ENCODE measurements at places on chromosomes 12 and 14. TPM values are rescaled to one million over a fixed set of nuclear protein-coding genes. Genes with fewer than 3 reads are reported as not detected.
A peak's percentile ranks its signal among the peaks of the same experiment; 100 is the strongest.

RNU4-1 gene
- total RNA-seq = under 0.01 TPM

TMEM30B gene
- total RNA-seq = 0.51 TPM

C14orf39 gene
- total RNA-seq = not detected

KRT72 gene
- not detected for total RNA-seq

ETNK1 gene
- total RNA-seq = 56.1 TPM

ARHGEF40 gene
- total RNA-seq = 24.7 TPM

- peak; percentile 65 for DNase-seq
Measured at GRCh38 chr12:91327889-91328288, 145.3 kb upstream of the DCN start.

GRCh38 chr12:95411466-95411865, 62.5 kb upstream of the METAP2 start:
- no peak for DNase-seq

DNA sequence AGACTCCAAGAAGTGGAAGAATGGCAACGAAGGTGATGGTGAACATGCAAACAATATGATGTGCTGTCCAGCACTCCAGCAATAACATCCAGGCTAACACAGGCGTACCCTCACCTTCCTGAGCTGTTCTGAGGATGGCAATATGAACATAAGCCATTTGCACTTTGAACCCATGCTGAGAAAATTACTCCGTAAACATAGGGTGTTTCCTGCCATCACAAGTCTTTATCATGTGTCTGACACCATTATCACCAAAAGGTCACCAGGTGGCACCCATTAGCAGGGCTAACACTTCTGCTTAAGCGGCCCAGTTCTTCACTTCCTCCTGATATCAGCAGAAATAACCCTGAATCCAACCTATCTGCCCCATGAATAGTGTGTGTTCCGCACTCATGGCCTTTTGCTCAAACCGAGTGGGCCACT, 482.8 kb downstream of the MED13L start:
- no peak for DNase-seq

DNA sequence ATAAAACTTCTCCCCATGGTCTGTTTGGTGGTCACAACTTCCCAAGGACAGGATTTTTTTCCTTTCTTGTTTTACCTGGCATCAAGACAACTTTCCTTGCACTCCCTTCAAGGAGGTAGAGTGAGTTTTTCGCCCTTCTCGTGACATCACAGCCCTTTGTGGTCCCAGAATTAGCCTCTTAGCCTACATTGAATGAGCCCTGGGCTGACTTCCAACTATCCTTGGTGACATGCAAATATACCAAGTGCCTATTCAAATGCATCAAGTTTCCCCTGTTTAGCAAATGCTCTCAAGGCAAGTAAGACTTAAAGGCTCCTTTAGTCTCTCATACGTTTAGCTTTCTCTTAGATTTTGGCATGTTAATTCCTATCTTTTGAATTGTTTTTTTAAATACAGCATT, 36.6 kb downstream of the TC2N start:
- DNase-seq = no peak

DNA sequence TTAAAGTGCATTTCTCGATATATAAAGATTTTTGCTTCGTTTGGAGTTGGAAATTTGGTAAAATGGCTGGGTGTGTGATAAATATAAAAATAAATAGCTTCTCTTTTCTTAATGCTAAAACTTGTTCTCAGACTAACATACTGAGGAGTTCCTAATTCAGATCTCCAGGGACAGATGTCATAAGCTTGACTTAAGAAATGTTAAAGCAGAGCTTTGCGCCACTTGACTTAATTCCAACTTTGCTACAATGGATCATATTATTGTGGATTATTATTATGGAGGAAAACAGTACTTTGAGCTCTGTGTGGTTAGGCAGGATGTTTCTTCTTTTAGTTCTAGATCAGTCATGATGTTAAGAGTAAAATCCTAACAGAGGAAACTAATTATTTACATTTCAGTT, 33.8 kb downstream of the GNG2 start:
- DNase-seq = no peak

DNA sequence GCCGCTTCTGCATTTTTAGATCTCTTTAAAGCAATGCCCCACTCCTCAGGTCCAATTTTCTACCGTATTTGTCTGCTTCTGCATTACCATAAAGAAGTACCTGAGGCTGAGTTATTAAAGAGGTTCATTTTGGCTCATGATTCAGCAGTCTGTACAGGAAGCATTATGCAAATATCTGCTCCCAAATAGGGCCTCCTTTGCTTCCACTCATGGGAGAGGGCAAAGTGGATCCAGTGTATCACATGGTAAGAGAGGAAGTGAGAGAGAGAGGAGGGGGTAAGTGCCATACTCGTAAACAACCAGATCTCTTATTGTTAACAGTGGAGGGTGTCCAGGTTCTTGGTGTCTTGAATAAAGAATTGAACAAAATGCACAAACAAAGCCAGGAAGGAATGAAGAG, 316.1 kb upstream of the SEL1L start:
- DNase-seq = no peak

- DNase-seq = no peak
Measured at GRCh38 chr12:129467726-129468125, 436.1 kb downstream of the TMEM132D start.

- no peak for DNase-seq
Measured at GRCh38 chr14:29735459-29735858, 192.2 kb downstream of the PRKD1 start.

DNA sequence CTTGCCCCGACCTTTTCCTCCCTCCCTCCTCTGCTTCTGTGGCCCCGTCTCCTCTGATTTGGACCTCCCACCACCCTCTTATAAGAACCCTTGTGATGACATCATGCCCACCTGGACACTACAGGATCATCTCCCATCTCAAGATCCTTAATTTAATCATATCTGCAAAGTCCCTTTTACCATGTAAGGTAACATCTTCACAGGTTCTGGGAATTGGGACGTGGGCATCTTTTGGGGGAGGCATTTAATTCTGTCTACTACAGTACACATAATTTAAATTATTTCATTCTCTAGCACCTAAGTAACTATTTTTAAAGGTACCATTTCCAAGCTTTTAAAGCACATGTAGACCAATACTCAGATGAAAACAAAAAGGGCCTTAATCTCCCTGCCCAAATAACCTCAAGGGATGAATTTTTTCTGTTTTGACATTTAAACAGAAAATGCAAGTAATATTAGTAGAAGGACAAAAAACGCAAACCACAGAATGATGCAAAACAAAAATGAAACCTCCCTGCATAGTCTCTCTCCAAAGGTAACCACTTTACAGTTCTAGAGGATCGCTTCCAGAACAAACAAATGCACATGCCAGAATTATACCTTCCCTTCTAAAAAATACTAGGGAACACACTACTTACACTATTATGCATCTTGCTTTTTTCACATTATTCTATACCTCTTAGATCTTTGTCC, 222.1 kb downstream of the AACS start:
- DNase-seq = no peak

GRCh38 chr12:76449583-76449982, 101.4 kb upstream of the BBS10 start:
- peak; percentile 67 for DNase-seq

- DNase-seq = no peak
Measured at GRCh38 chr12:67025543-67026114, 243.5 kb upstream of the CAND1 start.

DNA sequence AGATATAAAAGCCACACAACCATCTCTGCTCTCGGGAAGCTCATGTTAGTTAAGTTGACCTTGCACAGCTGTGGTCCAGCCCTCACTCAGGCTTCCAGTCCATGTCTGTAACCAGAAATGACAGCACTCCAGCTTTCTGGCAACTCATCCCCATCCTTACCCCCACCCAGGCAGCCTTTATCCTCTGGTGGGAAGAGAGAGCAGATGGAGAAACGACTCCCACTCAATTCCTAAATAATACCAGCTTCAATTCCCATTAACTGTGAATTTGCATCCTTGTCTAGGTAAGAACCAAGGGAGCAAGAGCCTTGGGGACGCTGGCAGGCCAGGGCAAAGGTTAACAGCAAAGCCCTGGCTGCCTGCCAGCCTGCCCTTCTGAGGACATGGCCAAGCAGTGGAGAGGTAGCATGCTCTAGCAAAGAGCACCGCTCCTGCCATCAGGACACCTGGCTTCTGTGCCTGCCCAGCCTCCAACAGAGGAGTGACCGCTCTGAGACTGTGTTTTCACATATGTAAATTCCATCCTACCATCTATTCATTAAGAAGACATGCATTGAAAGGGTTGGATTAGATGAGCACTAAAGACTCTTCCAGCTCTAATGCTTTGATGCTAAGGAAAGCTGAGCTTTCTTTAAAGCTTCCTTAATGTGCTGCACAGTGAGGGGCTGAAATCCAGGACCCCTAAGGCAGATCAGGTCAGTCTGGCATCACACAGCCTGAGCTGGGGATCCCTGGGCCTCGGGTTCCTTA, 236.1 kb downstream of the GRIN2B start:
- no peak for DNase-seq

All from fibroblast of lung (primary cell).